A549 treated with Mapracorat at 1 μM for 4 hours (cell line): ENCODE measurements at places on chromosomes 3 and 15. TPM values are rescaled to one million over a fixed set of nuclear protein-coding genes. Genes with fewer than 3 reads are reported as not detected.

NUP210 gene
- total RNA-seq = 28.6 to 44.1 TPM (median 40.4 TPM) in 5 replicates

STRIT1 gene
- total RNA-seq = not detected in 5 replicates

ADAMTS9 gene
- total RNA-seq = 0.49 to 0.96 TPM (median 0.62 TPM) in 5 replicates

SLC22A14 gene
- total RNA-seq = 0.06 to 0.07 TPM (median 0.07 TPM) in 3 of 5 replicates, not detected in the others

ERICH6 gene
- total RNA-seq = not detected in 5 replicates

SERPINI1 gene
- total RNA-seq = 2.4 to 3.1 TPM (median 2.8 TPM) in 5 replicates

ABI3BP gene
- total RNA-seq = 1.3 to 2.1 TPM (median 1.7 TPM) in 5 replicates

CORO2B gene
- total RNA-seq = 3.0 to 4.1 TPM (median 3.2 TPM) in 5 replicates

ATG7 gene
- 14.6 to 19.1 TPM (median 15.1 TPM) in 5 replicates for total RNA-seq

LRIG1 gene
- total RNA-seq = 4.0 to 4.5 TPM (median 4.3 TPM) in 5 replicates

ZKSCAN7 gene
- not detected in 5 replicates for total RNA-seq

FYTTD1 gene
- total RNA-seq = 22.8 to 32.3 TPM (median 26.9 TPM) in 5 replicates
